DMS79 (cell line): ENCODE measurements at places on chromosomes 3 and 15.

DNA sequence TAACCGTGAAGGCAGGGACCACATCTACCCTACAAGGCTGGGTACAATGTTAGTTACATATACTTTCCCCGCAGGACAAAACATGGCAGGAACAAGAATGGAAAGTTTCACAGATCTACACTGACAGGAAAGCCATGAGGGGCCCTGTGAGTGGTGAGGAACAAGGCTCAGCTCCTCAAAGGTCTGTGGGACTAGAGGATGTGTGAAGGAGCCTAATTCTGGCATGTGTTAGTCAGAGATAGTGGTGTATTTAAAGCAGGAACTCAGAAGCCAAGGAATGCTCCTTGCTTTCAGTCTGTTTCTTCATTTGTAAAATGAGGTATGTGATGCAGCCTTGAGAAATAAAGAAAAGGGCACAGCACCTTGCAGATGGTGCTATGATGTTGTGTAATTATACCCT is 25.1 kb downstream of the ETV5 start:
- DNase-seq, result no peak

DNA sequence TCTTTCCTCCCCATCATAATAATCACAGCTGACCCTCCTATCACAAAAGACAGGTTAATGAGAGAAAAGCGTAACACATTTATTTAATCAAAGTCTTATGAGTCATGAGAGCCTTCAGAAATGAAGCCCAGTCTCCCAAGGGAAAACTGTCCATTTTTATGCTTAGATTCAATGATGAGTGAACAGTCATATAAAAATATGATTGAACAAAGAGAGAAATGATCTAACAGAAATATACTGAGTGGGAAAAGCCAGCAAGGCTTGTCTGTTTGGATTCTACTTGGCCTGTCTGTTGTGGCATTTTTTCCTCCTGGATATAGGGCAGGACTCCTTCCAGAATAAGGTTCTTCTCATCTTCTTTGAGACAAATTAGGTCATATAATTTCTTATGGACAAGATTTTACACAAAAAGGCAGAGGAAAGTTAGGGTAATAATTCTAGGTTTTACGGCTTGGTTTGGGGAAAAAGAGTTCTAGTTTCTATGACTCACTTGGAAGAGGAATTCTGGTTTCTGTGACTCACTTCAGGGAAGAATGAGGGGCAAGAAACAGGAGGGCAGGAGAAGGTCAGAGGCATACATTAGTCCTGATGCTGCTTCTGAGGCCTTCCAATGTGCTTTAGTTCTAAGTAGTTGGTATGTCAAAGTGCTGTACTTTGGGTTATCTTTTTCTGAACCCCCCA is 534.2 kb downstream of the ZIC1 start:
- DNase-seq, result no peak

DNA sequence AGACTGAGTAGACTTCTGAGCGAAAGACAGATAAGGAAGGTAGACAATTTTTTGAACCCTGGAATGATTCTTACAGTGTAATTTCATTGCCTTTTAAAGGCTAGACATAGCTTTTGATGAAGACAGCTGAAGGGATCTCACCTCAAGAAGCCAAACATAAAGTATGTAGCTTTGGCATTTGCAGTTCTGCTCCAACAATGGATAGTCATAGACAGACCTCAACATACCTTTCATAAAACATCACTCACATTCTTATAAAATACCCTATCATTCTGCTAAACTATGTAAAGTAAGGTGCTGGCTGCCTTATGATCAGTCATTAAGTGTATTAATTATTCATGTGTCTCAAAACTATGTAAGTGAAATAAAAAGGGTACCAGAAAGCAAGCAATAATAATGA is 70.0 kb downstream of the UBE3A start:
- no peak for DNase-seq

- DNase-seq, result no peak
Measured at GRCh38 chr3:151318313-151318712, 1.7 kb upstream of the GPR87 start.

DNA sequence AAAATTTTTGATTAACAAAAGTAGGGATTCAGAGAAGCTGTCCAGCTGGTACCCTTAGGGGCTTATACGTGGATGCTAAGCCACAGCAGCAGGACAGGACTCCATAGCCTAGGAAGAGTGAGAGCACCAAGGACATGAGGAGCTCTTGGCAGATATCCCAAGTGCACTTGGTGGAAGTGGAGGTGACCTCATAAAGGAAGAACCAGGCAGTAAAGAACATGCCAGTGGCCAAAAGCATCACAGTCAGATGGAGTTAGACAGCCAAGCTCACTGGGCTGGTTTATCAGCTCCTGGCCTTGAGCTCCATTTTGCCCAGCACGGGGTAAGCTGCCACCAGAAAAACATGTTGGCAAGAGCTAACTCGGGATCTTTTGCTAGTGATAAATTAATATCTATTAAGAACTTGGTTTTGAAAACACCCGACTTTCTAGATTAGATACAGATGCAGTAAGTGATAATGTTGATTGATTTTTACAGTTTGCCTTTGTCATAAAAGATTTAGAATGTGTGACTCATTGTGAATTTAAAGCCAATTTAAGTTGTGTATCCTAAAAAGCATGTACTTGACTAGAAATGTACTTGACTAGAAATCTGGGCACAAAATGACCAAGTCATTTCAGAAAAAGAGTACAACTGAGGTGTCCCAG is 108.0 kb downstream of the CMSS1 start:
- DNase-seq, result peak; percentile 96

GRCh38 chr3:159711560-159712333 is 276.9 kb upstream of the IL12A start:
- DNase-seq, result no peak

DNA sequence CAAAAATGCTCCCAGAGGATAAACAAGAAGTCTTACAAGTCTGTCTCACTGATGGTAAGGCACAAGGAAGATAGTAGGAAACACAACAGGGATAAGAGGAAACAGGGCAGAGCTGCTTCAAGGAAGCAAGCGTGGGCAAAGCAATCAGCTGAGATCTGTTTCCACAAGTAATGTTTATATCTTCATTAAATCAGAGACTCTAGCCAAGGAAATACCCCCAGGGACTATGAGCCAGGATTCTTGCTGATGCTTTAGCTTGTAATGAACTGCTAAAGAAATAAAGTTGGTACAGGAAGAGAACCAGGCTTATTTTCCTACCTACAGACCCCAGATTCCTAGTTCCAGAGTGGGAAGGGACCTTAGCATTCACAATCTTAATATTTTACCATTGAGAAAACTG is 112.7 kb upstream of the C3orf80 start:
- no peak for DNase-seq

DNA sequence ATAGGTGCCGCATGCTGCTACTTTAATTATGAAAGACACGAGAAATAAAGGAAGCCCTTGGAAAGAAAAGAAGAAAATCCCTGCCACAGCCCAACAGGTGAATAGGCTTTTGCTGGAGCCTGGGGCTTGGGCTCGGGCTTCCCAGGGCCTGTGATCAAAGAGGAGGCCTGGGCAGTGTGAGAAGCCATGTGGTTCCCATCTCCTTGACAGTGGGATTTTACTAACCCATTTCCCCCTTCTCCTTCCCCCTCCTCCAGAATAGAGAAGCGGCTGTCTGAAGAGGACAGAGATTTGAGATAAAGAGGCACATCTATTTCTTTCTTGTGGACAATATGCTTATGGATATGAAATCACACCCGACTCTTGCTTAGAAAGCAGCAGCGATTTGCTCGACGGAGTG is 369.1 kb downstream of the MCTP2 start:
- no peak for DNase-seq

- no peak for DNase-seq
Measured at GRCh38 chr3:14461006-14461747, 58.8 kb downstream of the SLC6A6 start.

DNA sequence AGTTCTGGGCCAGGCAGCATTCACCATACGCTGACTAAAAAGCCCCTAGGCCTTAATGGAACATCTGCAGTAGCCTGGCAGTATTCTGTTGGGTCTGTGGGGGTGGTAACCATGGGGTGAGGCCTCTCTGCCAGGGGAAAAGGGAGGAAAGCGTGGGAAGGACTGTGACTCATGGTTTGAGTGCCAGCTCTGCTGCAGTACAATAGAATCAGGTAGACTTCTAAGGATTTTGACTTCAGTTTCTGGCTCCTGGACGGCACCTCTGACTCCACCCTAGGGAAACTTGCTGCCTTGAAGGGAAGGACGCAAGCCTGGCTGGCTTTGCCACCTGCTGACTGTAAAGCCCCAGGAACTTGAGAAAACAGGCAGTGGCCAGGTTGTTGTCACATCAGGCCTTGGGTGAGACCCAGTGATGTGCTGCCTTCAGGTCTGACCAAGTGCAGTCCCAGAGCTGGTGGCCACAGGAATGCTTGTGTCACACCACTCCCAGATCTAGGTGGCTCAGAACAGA is 148.6 kb downstream of the SUCNR1 start:
- no peak for DNase-seq

GRCh38 chr3:73789825-73790444 is 165.2 kb upstream of the PDZRN3 start:
- no peak for DNase-seq

- no peak for DNase-seq
Measured at GRCh38 chr3:4994823-4995499, 15.7 kb downstream of the BHLHE40 start.

- no peak for DNase-seq
Measured at GRCh38 chr15:51641490-51642130, 19.0 kb upstream of the DMXL2 start.

- DNase-seq, result no peak
Measured at GRCh38 chr15:41205315-41205714, 25.2 kb downstream of the EXD1 start.
